ENCODE measurements at places on chromosomes 11 and 22.

DNA sequence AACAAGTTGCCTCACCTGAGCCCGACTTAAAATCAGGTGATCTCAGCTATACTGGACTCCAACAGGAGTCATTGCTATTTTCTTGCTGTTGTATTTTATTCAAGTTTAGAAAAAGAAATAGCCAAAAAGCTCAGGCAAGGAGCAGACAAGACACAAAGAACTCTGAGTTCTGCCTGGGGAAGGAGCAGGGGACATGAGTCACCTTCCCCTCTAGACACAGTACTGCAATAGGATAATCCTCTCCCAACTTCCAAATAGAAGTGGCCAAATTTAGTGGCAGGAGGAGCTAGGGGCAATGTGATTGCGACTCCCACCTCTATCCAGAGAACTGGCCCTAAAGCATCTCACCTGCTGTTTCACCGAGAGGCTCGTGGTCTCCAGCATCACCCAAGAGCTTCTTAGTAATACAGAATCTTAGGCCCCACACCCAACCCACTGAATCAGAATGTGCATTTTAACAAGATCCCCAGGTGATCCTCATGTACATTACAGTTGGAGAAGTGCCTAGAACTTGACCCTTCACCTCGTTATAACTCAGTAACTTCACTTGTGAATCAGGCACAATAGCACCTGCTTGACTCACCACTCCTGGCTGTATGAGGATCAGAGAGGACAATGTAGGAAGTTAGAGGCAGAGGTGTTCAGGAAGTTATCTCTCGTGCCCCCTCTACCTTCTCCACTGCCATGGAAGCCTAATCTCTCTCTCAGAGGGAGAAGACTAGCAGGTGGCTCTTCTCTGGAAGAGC, 56.8 kb upstream of the FBXO3 start:
- ATAC-seq, result no peak

GRCh38 chr11:128734103-128734831, 40.4 kb downstream of the FLI1 start:
- peak; percentile 27 for ATAC-seq

- ATAC-seq, result no peak
These were observed 1458.1 kb upstream of the TENM4 start for GRCh38 chr11:80898910-80899309.

DNA sequence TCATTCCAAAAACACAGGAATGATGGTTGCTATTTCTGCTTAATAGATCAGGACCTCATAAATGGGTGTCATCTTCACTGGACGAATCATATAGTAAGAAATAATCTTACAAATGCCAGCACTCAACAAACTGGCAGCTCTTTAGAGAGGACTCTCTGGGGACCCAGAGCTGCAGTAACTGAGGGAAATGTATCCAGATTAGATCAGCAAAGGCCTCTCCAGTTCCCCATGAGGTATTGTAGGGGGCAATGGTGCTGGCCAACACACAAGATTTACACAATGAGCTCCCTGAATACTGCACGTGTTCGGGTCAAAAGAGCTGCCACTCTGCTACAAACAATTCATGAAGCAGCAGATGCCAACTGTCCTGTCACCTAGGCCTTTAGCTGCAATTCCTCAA, 110.2 kb downstream of the RBFOX2 start:
- ATAC-seq, result no peak

GRCh38 chr22:23884140-23884539, 10.0 kb upstream of the MIF start:
- no peak for ATAC-seq

GRCh38 chr11:64150051-64150450, 15.9 kb downstream of the MACROD1 start:
- no peak for ATAC-seq

DNA sequence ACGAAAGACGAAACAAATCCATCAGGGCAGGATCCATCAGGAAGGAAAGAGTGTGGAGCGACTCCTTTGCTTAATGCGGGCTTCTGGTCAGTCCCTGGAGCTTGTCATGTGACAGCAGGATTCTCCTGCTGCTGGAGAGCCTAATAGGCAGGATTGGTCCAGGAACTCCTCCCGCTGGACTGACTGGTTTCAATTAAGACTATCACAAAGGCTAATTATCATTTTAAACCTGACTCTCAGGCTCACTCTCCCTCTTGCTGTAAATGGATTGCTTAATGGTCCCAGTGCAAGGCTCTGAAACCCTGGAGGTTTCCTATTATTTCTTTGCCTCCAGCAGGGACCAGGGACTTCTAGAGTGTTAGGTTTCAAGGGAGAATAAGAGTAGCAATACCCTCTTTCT, 493.8 kb downstream of the NTM start:
- ATAC-seq, result no peak

DNA sequence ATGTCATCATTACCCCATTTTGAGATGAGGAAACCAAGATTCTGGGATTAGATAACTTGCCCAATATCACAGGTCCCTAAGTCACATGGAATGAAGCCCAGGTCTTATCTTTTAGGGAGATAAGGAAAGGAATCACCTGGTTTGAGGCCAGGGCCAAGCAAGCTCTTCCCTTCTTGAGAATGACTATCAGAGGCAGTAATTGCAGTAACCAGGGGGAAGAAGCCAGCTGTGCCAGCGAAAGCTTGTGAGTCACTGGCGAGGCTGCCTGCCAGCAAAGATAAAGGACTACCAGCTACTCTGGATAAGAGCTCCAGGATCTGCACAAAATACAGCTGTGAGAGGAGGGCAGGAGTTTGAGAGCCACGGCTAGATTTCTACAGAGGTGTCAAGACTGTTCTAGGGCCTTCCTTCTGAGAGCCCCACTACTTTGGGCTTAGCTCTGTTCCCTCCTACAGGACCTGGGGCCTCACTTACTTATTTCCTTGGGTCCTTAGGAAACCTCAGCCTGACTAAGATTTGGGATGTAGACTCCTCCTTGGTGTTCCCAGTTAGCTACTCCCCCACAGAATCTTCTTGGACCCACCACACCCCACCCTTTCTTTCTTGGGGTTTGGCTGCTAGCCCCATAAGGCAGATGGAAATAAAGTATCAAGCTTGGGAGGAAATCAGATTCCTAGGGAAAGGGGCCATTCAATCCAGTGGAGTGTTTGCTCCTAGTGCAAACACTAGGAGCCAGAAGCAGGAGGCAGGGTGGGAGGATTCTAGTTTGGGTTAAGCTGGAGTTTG, 9.7 kb upstream of the CCKBR start:
- ATAC-seq, result no peak

- no peak for ATAC-seq
These were observed 7.8 kb downstream of the SIPA1 start for GRCh38 chr11:65645710-65646109.

- no peak for ATAC-seq
These were observed 473.5 kb downstream of the MIAT start for GRCh38 chr22:27130906-27131305.

DNA sequence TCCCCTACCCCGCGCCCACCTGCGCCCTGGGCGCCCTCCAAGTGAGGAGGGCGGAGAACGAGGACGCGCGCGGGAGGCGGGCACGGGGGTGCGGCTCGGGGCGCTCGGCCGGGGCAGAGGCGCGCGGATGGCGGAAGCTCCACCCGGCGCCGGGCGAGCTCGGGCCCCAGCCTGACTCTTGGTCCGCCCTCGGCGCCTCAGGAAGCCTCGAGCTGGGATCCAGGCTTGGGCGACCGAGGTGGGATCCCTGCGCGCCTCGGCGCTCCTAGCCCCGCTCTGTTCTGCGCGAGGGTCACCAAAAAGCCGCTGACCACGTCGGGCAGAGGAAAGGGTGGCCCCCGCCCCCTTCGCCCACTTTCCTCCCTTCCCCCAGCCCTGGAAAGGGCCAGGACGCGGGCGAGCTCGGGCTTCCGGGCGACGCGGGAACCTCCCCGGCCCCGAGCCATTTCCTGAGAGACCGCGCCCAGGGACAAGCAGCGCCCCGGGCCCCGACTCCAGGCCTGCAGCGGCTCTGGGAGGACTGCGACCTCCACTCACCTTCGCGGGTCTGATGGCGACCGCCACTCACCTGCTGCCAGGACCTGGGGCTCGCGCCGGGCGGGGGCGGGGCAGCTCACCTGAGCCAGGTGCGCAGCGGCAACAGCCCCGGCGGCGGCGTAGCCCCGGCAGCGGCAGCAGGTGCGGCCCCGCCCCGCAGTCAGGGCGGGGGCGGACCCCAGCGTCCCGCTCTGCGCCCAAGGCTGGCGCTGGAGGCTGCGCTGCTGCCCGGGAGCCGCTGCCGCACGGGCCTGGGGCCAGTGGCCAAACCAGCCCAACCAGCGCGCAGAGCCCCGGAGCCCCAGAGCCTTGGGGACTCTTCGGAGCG, 2.2 kb upstream of the SIGIRR start:
- peak; percentile 60 for ATAC-seq

- no peak for ATAC-seq
These were observed 169.6 kb downstream of the ETS1 start for GRCh38 chr11:128417607-128418324.

DNA sequence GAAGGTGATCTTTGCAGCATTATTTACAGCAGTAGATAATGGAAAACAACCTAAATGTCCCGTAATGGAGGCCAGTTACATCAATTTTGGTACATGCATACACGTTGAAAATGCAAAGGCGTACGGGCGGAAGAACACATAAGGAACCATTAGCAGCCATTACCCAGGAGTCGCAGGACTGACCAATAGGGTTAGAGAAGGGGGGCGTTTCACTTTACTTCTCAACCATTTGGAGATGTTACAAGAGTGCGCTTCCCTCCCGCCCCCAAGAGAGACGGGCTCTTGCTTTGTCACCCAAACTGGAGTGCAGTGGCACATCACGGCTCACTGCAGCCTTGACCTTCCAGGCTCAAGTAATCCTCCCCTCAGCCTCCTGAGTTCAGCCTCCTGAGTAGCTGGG, 52.8 kb upstream of the SLC35C1 start:
- ATAC-seq, result no peak

DNA sequence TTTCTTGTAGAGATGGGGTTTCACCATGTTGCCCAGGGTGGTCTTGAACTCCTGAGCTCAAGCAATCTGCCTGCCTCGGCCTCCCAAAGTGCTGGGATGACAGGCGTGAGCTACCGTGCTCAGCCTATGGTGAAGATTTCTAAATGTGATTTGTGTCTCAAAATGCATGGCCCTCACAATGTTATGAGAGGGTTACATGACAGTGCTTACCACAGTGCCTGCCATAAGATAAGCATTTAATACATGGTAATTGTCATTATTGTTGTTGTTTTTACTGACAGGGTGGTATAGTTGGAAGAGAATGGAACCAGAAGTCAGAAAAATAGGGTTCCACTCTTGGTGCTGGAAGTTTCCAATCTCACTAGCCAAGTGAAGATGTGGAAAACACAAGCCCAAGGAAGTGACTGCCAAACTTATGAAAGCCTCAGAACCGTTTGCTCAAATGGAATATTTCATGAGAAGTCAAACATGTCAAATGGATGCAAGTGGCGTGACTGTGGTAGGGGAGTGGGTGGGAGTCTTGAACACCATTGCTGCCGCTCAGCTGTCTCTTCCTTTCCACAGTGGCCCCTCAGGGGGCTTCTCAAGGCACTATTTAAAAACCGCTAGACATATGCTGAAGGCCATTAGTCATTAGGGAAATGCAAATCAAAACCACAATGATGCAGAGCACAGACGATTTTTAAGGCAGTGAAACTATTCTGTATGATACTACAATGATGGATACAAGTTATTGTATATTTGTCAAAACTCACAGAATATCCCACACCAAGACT, 29.1 kb upstream of the LMO2 start:
- no peak for ATAC-seq

DNA sequence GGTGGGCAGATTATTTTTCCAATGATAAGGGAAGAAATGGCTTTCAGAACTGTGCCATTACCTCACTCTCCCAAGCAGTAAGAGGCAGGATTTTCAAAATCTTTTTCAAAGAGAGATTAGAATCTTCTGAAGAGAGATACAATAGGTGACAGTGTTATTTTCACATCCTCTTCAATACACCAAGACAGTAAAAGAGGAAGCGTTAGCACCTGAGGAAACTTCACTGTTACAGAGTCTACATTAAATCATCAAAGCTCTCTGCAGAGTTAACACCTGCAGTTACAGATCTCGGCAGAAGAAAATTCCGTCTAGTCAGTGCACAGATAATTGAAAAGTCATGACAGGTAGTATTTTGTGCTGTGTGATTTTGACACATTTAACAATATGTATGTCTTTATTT, 144.9 kb downstream of the PGR start:
- ATAC-seq, result no peak

DNA sequence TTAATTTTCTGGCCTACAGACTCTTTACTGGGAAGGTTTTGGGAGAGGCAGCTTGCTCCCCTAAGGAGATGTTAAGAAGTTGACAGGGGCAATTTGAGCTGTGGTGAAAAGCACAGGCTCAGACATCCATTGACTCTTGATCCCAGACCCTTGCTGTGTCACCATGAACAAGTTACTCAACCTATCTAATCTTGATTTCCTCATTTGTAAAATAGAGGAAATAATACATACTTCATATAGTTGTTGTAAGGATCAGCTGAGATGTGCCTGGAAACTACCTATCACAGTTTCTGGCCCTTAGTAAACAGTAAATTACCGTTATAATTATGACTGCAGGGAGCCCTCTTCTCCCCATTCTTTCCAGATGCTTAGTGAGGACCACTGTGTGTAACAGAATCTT, 16.6 kb upstream of the SCGB1D4 start:
- no peak for ATAC-seq

DNA sequence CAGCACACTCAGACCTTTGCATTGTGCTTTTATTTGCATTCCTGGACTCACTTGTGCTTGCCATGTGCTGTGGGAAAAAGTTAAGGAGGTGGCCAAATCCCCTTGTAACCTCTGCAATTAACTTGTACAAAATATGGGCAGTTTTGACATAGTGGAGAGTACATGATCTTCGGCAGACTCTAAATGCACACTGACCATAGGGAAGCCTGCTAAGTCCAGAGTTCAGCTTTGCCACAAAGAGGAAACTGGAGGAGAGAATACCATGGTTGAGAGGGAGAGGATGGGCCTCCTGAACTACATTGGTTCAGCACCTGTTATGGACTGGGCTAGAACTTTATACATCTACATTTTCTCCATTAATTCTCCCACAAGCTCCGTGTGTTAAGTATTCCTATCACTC, 37.6 kb upstream of the CEP295 start:
- ATAC-seq, result no peak

- no peak for ATAC-seq
These were observed 9.0 kb downstream of the RAC2 start for GRCh38 chr22:37234736-37235711.

DNA sequence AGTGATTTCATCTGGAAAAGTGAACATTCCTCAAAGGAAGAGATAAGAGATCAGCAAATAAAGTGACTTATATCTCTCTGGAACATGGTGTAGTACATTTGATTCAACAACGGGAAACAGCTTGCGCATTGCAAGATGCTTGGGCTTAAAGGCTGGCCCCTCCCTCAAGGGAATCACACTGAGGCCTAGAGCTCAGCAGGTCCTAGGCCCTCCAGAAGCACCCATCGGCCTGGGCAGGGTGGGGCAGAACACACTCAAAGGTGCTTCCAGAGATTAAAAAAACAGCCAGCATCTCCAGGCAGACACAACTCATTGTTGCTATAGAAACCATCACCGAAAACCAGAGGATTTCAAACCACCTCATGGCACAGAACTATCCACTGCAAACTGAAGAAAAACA, 69.0 kb upstream of the ARFGAP3 start:
- no peak for ATAC-seq

DNA sequence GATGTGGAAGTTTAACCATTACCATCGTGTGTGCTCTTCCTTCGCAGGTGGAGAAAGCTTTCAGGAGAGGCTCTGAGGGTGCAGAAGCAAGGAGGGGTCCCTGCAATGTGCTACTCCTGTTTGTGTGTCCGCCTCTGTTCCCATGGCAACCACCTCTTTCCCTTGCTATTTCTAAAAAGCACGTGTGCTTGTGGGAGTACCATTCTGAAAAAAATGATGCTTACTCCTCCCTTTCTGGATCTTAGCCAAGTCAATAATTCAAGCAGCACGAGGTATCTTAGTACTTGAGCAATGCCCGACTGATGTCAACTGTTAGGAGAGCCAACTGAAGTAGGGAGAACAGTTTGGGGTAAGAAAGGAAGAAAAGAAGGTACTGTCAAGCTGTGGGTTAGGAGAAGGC, 628.7 kb downstream of the NTM start:
- ATAC-seq, result no peak

Data from activated T-helper 17 cell treated with anti-CD3 and anti-CD28 coated beads, Interleukin-2, amount 50 U/mL, for 72 hours (primary cell).